ENCODE measurements at places on chromosomes 3 and 15. TPM values are rescaled to one million over a fixed set of nuclear protein-coding genes. Genes with fewer than 3 reads are reported as not detected.

RFTN1 gene
- 10.9 TPM for total RNA-seq

CAV3 gene
- total RNA-seq = not detected

TBC1D2B gene
- total RNA-seq = 15.7 TPM

CCR9 gene
- total RNA-seq = not detected

GHRL gene
- not detected for total RNA-seq

LDHAL6B gene
- total RNA-seq = not detected

ATP8B4 gene
- 2.2 TPM for total RNA-seq

ANAPC13 gene
- total RNA-seq = 63.3 TPM

SLCO2A1 gene
- 2.2 TPM for total RNA-seq

CPEB1 gene
- total RNA-seq = 0.38 TPM

GPR149 gene
- total RNA-seq = not detected

PPM1M gene
- 8.7 TPM for total RNA-seq

TRIM42 gene
- total RNA-seq = not detected

LMAN1L gene
- not detected for total RNA-seq

ZNF662 gene
- total RNA-seq = 0.64 TPM

PIGZ gene
- total RNA-seq = 2.7 TPM

PARP15 gene
- total RNA-seq = not detected

C2CD4B gene
- not detected for total RNA-seq

FAM107A gene
- under 0.01 TPM for total RNA-seq

MST1R gene
- total RNA-seq = 7.7 TPM

PARL gene
- total RNA-seq = 33.0 TPM

RAD51 gene
- 1.5 TPM for total RNA-seq

TGM4 gene
- total RNA-seq = 0.33 TPM

MUC4 gene
- total RNA-seq = 0.13 TPM

OPA1 gene
- total RNA-seq = 66.3 TPM

CGNL1 gene
- total RNA-seq = 0.07 TPM

CFAP91 gene
- total RNA-seq = not detected

SLC12A1 gene
- total RNA-seq = not detected

ADAMTSL3 gene
- not detected for total RNA-seq

TTC21A gene
- total RNA-seq = 5.2 TPM

PLSCR5 gene
- not detected for total RNA-seq

TM6SF1 gene
- 0.83 TPM for total RNA-seq

GHSR gene
- total RNA-seq = not detected

LRRC15 gene
- not detected for total RNA-seq

P3H2 gene
- 174 TPM for total RNA-seq

CDC25A gene
- 7.3 TPM for total RNA-seq

GOLGA8Q gene
- 0.83 TPM for total RNA-seq

UTS2B gene
- 0.24 TPM for total RNA-seq

SLC28A2 gene
- total RNA-seq = not detected

KBTBD13 gene
- not detected for total RNA-seq

CPNE9 gene
- not detected for total RNA-seq

CPLX3 gene
- total RNA-seq = not detected

C3orf22 gene
- total RNA-seq = not detected

Measured in mammary epithelial cell (primary cell).